NCI-H1930 (cell line): ENCODE measurements at places on chromosomes 12 and 14.

- no peak for DNase-seq
These were observed 282.0 kb upstream of the PPFIA2 start for GRCh38 chr12:82040987-82041743.

DNA sequence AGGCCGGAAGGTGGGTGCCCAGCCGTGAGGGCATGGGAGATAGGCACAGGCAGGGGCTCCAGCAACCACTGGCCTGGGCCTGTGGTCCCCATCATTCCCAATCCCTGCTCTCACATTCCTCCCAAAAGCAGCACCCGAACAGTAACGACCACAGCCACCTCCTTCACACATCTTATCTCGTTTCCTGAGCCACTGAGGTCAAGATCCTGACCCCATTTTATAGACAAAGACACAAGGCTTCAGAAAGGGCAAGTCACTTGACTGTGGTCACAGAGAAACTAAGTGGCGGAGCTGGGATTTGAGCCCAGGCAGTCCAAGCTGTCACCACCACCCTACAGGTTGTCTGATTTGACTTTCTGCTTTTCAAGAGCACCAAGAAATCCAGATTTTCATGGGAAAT, 38.9 kb downstream of the DTX1 start:
- no peak for DNase-seq

GRCh38 chr14:51386983-51387735, 147.1 kb downstream of the TMX1 start:
- DNase-seq: no peak

- DNase-seq: no peak
These were observed 193.6 kb downstream of the CACNA1C start for GRCh38 chr12:2246358-2246757.
